ENCODE measurements at places on chromosomes 6 and 20. TPM values are rescaled to one million over a fixed set of nuclear protein-coding genes. Genes with fewer than 3 reads are reported as not detected.

GRCh38 chr6:22716721-22717120 lies 147.4 kb downstream of the HDGFL1 start:
- no peaks in the 10 kb centered on the region for H3K27me3 ChIP-seq
- no peak for DNase-seq
- no peaks in the 10 kb centered on the region for H3K36me3 ChIP-seq
- peaks cover 2% of the 10 kb centered on the region for H3K4me1 ChIP-seq
- H3K27ac ChIP-seq: no peak overlapping the region

DNA sequence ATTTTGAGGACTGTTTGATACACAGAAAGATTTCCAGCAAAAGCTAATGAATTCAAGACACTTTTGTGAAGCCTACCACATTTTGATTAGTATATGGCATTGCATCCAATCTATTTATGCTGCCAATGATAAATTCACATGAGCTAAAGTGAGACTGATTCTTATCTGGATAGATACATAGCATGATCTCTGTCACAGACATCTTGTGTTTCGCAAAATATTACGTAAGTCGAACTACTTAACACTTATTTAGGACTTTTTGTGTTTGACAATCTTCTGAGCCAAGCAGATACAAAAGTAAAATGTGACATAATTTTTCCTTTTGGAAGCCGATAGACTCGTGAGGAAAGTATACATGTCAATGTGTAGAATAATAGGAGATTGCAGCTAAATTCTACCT lies 251.6 kb downstream of the HACE1 start:
- DNase-seq: no peak
- H3K4me3 ChIP-seq: no peak overlapping the region
- H3K27me3 ChIP-seq: no peaks in the 10 kb centered on the region
- H3K36me3 ChIP-seq: no peaks in the 10 kb centered on the region
- no peak overlapping the region for H3K27ac ChIP-seq
- H3K4me1 ChIP-seq: no peaks in the 10 kb centered on the region

The SASH1 gene
- total RNA-seq: 42.2 TPM

The FAM83C gene
- not detected for total RNA-seq

DNA sequence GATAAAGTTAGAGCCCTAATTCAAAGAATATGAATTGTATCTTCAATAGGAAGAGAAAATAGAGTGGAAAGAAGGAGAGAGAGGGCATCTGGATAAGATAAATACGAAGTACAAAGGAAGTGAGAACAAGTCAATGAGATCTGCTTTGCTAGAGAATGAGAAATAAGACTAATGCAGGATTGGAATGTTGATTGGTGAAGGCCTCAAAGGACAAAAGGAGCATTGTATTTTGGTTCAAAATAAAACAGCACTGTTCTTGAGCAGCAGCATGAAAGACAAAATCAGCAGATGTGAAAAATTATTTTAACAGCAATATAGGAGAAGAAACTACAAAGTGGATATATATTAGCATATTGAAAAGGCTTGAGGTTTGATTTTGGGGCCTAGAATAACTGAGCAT lies 5.1 kb upstream of the TMEM244 start:
- no peak overlapping the region for H3K27ac ChIP-seq
- H3K36me3 ChIP-seq: no peaks in the 10 kb centered on the region
- no peaks in the 10 kb centered on the region for H3K27me3 ChIP-seq
- no peak for DNase-seq
- no peak overlapping the region for H3K4me3 ChIP-seq
- no peaks in the 10 kb centered on the region for H3K4me1 ChIP-seq

- DNase-seq: no peak
- no peak overlapping the region for H3K4me3 ChIP-seq
- no peaks in the 10 kb centered on the region for H3K27me3 ChIP-seq
- H3K36me3 ChIP-seq: no peaks in the 10 kb centered on the region
Observed at GRCh38 chr20:24497851-24498250, 28.4 kb downstream of the SYNDIG1 start.

- H3K4me3 ChIP-seq: no peak overlapping the region
- H3K36me3 ChIP-seq: peaks cover 2% of the 10 kb centered on the region
- H3K27me3 ChIP-seq: no peaks in the 10 kb centered on the region
Observed at GRCh38 chr6:125009578-125009977, 47.3 kb downstream of the RNF217 start.

DNA sequence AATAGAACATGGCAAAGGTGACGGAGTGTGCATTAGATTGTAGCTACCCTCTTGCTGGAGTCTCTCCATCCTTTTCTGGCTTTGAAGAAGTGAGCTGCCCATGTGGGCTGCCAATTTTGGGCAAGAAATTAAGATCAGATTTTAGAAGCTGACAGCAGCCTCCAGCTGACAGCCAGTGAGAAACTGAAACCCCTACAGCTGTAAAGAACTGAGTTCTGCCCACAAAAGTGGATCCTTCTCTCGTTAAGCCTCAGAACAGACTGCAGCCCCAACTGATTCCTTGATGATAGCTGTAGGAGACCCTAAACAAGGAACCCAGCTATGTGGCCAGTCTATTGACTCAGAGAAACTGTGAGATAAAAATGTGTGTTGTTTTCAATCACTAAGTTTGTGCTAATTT lies 134.1 kb downstream of the CD109 start:
- no peaks in the 10 kb centered on the region for H3K27me3 ChIP-seq
- H3K4me1 ChIP-seq: no peaks in the 10 kb centered on the region
- H3K4me3 ChIP-seq: no peak overlapping the region
- H3K27ac ChIP-seq: no peak overlapping the region

The EIF2S2 gene
- total RNA-seq: 62.3 TPM

DNA sequence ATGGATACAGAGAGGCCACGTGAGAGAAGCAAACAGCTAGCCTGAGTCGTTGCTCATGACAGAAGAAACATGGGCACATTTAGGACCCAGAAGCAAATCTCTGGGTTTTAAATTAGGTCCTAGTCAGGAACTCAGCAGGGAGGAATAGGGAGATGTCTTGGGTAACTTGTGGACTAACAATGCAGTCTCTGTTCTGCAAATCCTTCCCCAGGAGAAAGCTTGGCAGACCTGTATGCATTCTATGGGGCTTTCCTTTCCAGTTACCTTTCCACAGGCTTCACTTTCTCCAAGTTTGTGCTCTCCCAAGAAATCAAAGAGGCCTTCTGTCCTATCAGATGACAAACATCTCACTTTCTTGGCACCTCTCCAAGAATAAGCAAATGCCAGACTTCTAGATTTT lies 47.2 kb upstream of the PLCB4 start:
- no peaks in the 10 kb centered on the region for H3K36me3 ChIP-seq
- no peak overlapping the region for H3K4me3 ChIP-seq
- H3K27ac ChIP-seq: no peak overlapping the region
- peak; percentile 29 for DNase-seq

DNA sequence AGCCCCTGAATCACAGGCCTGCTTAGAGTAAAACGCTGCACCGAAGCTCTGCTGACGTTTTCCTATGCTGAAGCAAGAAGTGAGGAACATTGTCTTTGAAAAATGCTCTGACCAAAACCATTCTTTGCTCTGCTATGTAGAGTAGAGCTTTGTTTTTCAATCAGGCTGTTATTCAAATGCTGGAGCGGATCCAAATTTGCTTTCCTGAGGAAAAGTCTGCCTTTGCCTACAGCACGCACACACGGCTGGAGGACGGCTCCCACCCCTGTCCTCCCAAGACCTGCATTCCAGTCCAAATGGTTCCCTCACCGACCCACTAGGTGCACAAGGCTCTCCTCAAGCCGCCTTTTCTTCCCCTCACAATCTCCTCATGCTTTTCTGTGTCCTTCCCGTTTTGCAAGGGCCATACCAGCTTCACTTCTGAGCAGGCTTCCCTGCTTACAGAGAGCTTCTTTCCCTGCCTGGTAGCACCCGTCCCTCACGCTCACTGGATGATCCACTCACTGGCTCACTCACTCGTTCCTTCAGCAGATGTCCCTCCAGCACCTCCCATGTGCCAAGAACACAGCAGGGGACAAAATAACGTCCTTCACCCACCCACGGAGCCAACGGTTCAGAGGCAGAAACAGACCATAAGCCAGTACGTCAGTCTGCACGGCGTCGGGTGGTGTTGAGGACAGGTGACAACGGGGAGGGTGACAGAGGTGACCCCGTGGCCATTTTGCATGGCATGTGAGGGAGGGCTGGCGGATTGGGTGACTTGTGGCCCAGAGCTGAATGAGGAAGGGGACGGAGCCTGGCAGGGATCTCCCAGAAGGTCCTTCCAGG lies 137.9 kb upstream of the NEDD9 start:
- no peaks in the 10 kb centered on the region for H3K27me3 ChIP-seq
- H3K36me3 ChIP-seq: no peaks in the 10 kb centered on the region
- H3K27ac ChIP-seq: peak overlapping the region; percentile 75
- DNase-seq: peak; percentile 63

GRCh38 chr6:111552241-111552744 lies 53.4 kb downstream of the TRAF3IP2 start:
- peak; percentile 99 for DNase-seq
- H3K4me3 ChIP-seq: no peak overlapping the region
- peak overlapping the region; percentile 94 for H3K27ac ChIP-seq
- peaks cover 59% of the 10 kb centered on the region for H3K4me1 ChIP-seq
- no peaks in the 10 kb centered on the region for H3K36me3 ChIP-seq

The CD40 gene
- 6.0 TPM for total RNA-seq

DNA sequence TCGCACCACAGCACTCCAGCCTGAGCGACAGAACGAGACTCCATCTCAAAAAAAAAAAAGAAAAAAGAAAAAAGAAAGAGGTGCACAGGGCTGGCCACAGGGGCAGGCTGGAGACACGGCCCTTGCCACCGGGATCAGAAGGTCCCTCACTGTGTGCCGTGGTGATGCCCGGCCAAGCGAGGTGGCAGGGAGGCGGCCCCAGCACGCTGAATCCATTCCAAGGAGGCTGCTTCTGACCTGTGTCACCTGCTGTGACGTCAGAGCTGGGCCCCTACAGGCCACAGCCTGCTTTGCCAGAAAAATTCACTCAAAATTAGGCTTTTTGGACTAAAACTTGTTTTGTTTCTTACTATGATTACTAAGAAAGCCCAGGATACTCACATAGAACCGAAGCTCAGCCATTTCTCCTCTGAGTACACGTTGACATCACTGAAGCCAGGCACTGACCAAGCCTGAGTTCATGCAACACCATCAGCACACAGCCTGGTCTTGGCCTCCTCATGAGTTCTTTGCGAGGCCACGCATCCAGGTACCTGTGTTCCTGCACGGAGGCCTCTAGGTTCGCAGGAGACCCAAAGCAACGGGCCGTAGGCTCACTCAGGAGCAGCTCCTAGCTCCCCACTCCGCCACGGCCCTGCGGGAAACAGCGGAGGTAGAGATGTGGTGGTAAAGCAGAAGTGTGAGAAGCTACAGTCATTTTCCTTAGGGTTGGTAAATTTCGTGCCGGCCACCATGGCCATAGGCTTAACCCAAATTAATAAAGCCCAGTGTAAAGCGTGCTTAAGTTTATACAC lies 67.8 kb downstream of the THBS2 start:
- H3K36me3 ChIP-seq: peaks cover 2% of the 10 kb centered on the region
- DNase-seq: no peak
- peaks cover 31% of the 10 kb centered on the region for H3K4me1 ChIP-seq
- no peak overlapping the region for H3K27ac ChIP-seq
- no peak overlapping the region for H3K4me3 ChIP-seq
- H3K27me3 ChIP-seq: no peaks in the 10 kb centered on the region

GRCh38 chr6:156280065-156280464 lies 497.1 kb upstream of the ARID1B start:
- peaks cover 5% of the 10 kb centered on the region for H3K4me1 ChIP-seq
- no peak overlapping the region for H3K4me3 ChIP-seq
- peak; percentile 13 for DNase-seq
- H3K36me3 ChIP-seq: no peaks in the 10 kb centered on the region

The ECT2L gene
- 0.09 TPM for total RNA-seq

- H3K4me3 ChIP-seq: no peak overlapping the region
- DNase-seq: peak; percentile 47
- peak overlapping the region; percentile 84 for H3K27ac ChIP-seq
- H3K27me3 ChIP-seq: peaks cover 85% of the 10 kb centered on the region
- peaks cover 59% of the 10 kb centered on the region for H3K4me1 ChIP-seq
- no peaks in the 10 kb centered on the region for H3K36me3 ChIP-seq
Observed at GRCh38 chr6:34147906-34148630, 2.2 kb upstream of the GRM4 start.

The HLA-DQA2 gene
- total RNA-seq: 0.13 TPM

GRCh38 chr6:3809982-3810381 lies 39.2 kb upstream of the FAM50B start:
- H3K4me3 ChIP-seq: no peak overlapping the region
- DNase-seq: no peak

- H3K4me3 ChIP-seq: peak within 1 kb of the TSS; percentile 46
- H3K27me3 ChIP-seq: peaks cover 77% of the 10 kb centered on the region
- no peaks in the 10 kb centered on the region for H3K36me3 ChIP-seq
- peak; percentile 73 for DNase-seq
- H3K27ac ChIP-seq: no peak within 1 kb of the TSS
Observed at GRCh38 chr6:35213824-35214756, at the start of gene SCUBE3. Gene SCUBE3, plus strand, starts transcription at chr6:35213956. Its CDS starts 463 bp downstream, at chr6:35214419.

DNA sequence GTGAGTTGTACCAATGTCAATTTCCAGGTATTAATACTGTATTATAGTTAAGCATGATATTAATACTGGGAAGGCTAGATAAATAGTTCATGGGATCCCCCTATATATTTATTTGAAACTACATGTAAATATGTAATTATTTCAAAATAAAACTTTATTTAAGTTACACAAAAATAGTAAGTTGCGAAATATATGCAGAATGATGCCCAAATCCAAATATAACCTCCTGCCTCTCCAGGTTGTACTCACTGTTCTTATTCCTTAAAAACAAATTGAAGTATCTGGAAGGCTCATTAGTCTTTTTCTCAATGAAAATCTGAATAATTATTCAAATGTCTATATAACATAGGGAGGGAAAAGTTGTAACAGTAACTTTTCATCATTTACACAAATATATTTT lies 161.9 kb upstream of the DEFB112 start:
- DNase-seq: no peak
- H3K27me3 ChIP-seq: no peaks in the 10 kb centered on the region
- H3K4me3 ChIP-seq: no peak overlapping the region
- H3K36me3 ChIP-seq: no peaks in the 10 kb centered on the region
- no peaks in the 10 kb centered on the region for H3K4me1 ChIP-seq

GRCh38 chr6:15412767-15413166 lies 166.9 kb downstream of the JARID2 start:
- peaks cover 3% of the 10 kb centered on the region for H3K36me3 ChIP-seq
- no peak overlapping the region for H3K4me3 ChIP-seq
- no peaks in the 10 kb centered on the region for H3K27me3 ChIP-seq
- DNase-seq: no peak

The TTLL9 gene
- total RNA-seq: 0.09 TPM

- DNase-seq: no peak
- H3K27me3 ChIP-seq: peaks cover 3% of the 10 kb centered on the region
- H3K27ac ChIP-seq: no peak overlapping the region
- no peaks in the 10 kb centered on the region for H3K36me3 ChIP-seq
Observed at GRCh38 chr6:37551867-37552266, 52.2 kb upstream of the CCDC167 start.

The GPR6 gene
- not detected for total RNA-seq

The ITPA gene
- total RNA-seq: 45.0 TPM

- H3K27me3 ChIP-seq: no peaks in the 10 kb centered on the region
- H3K36me3 ChIP-seq: no peaks in the 10 kb centered on the region
- H3K4me3 ChIP-seq: no peak overlapping the region
- DNase-seq: no peak
- H3K27ac ChIP-seq: no peak overlapping the region
Observed at GRCh38 chr20:39359981-39360620, 398.0 kb downstream of the DHX35 start.

GRCh38 chr20:43209831-43210230 lies 20.1 kb upstream of the PTPRT start:
- no peak overlapping the region for H3K27ac ChIP-seq
- no peaks in the 10 kb centered on the region for H3K27me3 ChIP-seq
- H3K36me3 ChIP-seq: no peaks in the 10 kb centered on the region
- DNase-seq: no peak
- H3K4me1 ChIP-seq: no peaks in the 10 kb centered on the region

The COL11A2 gene
- 172 TPM for total RNA-seq

GRCh38 chr6:108203189-108204112 lies 37.6 kb downstream of the NR2E1 start:
- DNase-seq: peak; percentile 41
- H3K4me3 ChIP-seq: no peak overlapping the region
